Tibial nerve (tissue), 4 donors: ENCODE measurements at places on chromosomes 3 and 15.

GRCh38 chr3:54830658-54831057, 97.2 kb downstream of the LRTM1 start:
- no peak for DNase-seq

DNA sequence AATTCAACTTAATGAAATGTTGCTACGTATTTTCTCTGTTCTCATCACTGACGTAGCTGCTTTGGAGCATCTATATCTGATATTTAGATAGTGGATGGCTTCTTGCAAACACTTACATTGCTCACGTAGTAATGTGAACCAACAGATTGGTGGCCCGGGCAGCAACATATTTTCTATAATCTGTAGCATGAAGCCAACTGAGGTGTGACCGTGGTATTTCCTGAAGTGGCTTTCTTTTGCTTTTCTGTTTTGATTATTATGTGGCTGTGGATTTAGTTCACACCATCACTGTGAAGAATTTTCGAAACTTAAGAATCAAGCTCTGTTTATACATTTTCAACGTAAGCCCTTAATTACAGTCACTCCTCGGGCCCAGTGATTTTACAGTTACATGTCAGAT, 288.5 kb downstream of the LPP start:
- no peak for DNase-seq

DNA sequence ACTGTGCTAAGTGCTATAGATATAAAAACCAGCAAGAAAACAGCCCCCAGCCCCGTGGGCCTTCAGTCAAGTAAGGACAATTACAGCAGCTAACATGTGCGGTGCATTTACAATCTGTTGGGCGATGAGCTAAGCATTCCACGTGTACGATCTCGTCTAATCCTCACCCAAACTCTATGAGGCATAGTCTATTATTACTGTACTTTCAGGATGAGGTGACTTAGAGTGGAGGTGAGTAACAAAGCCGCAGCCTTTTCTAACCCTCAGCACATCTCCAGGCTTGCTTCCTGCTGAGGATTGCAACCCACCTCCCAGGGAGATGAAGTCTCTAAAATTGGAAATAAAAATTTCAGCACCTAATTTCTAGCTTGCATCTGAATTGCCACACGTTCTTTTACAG, 53.2 kb upstream of the MCF2L2 start:
- no peak for DNase-seq

- DNase-seq = no peak
Measured at GRCh38 chr3:71022551-71023335, 560.8 kb downstream of the FOXP1 start.

- no peak for DNase-seq
Measured at GRCh38 chr3:43259626-43260025, 26.7 kb upstream of the SNRK start.

GRCh38 chr3:8238432-8238831, 263.2 kb upstream of the LMCD1 start:
- DNase-seq = no peak
